ENCODE measurements at places on chromosomes 1 and 21.
A peak's percentile ranks its signal among the peaks of the same experiment; 100 is the strongest.

DNA sequence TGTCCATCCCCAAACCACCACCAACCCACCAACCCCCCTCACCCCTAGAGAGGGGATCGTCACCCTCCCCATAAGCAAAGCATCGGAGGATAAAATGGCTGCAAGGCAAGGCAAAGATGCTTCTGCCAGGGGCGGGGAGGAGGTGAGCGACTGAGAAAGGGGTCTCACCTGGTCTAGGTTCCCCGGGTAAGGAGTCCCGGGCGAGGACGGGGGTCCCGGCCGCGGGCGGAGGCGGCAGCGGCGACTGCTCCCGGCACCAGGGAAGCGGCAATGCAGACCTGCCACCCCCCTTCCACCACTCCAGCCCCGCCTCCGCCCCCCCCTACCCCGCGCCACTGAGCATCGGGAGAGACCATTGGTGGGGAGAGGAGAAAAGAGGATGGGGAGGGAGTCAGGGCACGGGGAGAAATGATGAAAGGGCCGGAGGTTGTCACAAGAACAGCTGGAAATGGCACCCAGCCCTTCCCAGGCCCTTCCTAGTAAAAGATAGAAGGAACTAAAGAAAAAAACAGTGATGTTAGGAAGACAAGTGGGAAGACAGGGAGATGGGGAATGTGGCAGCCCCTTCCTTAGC, at the start of gene SV2A:
TSS of gene SV2A (minus strand) at position 274 of the 574 bp plus-strand sequence. CDS start 4,004 bp downstream, outside the sequence.
- no peak for DNase-seq

DNA sequence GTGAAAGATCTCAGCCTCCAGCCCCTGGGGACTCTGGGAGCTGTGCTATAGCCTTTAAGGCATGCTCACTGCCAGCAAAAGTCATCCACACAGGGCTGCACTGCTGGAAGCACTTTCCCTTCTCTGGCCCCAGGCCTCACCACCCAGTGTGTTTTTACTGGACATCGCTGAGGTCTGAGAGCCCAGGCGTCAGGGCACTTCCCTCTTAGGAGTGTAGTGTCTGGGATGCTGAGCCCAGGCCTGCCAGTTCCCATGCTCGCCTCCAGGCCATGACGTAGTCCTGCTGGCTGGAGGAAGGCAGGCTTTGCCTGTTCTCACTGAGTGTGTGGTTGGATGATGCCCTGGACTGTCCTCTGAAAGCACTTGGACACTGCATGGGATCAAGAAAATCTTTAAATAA, 101.2 kb downstream of the GDAP2 start:
- DNase-seq = no peak

DNA sequence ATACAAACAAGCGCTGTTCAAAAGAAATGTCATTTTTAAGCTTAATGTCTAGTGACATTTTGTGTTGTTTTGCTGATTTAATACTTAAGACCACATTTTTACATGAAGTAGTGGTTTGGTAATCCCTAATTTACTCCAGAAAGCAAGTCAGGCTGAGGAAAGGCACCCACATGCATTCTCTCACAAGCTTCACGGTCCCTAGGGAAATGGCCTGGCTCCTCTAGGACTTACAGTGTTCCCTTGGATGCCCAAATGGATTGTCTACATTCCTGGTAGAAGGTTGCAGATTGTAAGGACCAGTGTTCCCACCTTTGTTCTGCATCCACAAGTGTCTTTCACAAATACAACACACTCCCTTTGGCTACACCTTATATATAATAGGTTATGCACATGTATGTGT, 9.5 kb downstream of the GPSM2 start:
- DNase-seq = no peak

- DNase-seq = no peak
These were observed 7.3 kb downstream of the IPO13 start for GRCh38 chr1:43954036-43954435.

- no peak for DNase-seq
These were observed 3.7 kb downstream of the GJB4 start for GRCh38 chr1:34763142-34763781.

GRCh38 chr1:151822404-151822803, 9.2 kb downstream of the RORC start:
- no peak for DNase-seq

- DNase-seq = no peak
These were observed 20.8 kb upstream of the PIK3R3 start for GRCh38 chr1:46153228-46153627.

GRCh38 chr1:9328715-9329114, 36.0 kb downstream of the SPSB1 start:
- DNase-seq = no peak

- no peak for DNase-seq
These were observed 510.5 kb downstream of the PLPP3 start for GRCh38 chr1:56068908-56069307.

DNA sequence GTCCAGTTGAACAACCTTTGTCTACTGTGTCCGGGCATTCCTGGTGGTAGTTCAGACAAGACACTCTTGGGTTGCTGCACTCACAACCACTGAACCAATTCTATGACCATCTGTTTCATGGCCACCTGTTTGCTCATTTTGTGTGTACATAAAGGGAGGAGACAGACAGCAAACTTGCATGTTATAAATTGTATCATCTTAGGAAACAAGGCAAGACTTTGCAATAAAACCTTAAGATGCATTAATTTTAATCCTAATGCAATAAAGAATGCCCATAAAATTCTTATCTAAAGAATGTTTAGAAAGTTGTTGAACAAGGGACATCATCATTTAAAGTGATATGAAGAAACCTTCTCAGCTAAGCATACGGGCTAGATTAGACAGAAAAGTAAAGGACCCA, 34.8 kb downstream of the ADAM30 start:
- DNase-seq = no peak

GRCh38 chr1:83632906-83633305, 366.0 kb downstream of the TTLL7 start:
- no peak for DNase-seq

DNA sequence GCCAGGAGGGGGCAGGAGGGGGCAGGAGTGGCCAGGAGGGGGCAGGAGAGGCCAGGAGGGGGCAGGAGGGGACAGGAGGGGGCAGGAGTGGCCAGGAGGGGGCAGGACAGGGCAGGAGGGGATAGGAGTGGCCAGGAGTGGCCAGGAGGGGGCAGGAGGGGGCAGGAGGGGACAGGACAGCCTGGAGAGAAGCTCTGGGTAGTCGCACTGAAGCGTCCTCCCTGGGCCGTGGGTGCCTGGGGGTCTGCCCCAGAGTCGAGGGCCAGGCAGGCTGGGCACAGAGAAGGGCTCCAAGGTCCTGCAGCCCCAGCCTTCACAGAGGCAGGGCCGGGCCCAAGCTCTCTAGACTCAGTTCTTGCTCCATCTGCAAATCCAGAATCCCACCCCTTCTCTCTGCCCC, 22.9 kb downstream of the MEGF6 start:
- DNase-seq = no peak

GRCh38 chr1:208336137-208336518, 91.9 kb upstream of the PLXNA2 start:
- DNase-seq = no peak

DNA sequence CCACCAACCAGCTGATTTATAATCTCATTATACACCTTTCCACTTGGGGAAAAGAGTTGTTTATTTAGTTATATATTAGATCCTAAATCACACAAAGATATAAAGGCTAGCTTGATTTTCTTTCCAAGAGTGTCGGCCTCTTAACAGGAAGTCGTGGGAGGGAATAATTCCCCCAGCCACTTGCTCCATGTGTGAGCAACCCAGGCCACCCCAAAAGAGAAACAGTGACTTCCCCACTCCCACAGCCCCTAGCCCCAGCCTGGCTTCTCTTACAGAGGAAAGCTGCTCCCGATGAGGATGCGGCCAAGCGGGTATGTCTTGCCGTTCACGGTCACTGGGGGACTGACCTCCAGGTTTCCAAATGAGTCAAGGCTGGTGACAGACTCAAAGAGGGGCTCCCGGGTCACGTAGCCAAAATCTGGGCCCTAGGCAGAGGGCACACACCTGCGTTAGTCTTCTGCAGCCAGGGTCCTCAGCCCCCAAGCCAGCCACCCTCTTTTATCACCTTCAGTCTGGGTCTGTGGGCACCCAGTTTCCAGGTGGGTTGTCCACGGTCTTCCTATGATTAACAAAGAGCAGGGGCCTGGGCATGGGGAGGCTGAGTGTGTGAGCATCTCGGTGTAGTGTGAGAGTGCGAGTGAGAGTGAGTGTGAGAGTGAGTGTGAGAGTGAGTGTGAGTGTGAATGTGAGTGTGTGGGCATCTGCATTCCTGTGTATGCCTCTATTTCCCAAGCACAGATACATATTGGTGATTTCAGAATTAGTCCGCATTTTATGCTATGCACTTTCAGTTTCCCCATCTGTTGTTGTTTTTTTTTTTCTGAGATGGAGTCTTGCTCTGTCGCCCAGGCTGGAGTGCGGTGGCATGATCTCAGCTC, 25.4 kb upstream of the SDHB start:
- DNase-seq = no peak

GRCh38 chr1:185105121-185105520, 51.6 kb downstream of the TRMT1L start:
- DNase-seq = no peak

DNA sequence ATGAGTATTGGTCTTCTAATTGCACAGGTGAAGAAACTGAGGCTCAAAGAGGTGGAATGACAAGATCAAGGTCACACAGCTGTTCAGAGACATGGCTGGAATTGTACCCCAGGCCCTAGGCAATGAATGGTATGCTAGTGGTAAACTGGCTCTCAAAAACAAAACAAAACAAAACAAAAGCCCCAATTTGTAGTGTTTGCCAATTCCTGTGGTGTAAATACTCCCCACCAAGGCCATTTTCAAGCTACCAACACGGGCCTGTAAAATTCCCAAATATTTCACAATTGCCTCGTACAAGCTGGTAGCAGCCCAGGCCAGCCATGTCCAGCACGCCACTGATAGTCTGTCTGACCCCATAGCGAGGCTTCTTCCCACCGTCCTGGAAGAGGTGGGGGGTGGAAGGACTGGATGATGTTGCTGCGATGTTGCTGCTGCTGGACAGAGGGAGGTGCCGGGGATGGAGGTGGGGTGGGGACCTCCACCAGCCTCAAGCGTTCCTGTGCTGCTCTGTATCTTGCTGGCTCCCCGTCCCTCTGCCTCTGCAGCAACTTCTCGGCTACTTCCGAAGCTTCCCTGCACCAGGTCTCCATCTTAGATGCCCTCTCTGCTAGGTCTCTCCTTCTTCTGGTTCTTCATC, 62.2 kb upstream of the RUNX3 start:
- no peak for DNase-seq

- no peak for DNase-seq
These were observed 125.3 kb upstream of the RUNX3 start for GRCh38 chr1:25055324-25055780.

- DNase-seq = no peak
These were observed 47.2 kb downstream of the VPS26C start for GRCh38 chr21:37219761-37220432.

DNA sequence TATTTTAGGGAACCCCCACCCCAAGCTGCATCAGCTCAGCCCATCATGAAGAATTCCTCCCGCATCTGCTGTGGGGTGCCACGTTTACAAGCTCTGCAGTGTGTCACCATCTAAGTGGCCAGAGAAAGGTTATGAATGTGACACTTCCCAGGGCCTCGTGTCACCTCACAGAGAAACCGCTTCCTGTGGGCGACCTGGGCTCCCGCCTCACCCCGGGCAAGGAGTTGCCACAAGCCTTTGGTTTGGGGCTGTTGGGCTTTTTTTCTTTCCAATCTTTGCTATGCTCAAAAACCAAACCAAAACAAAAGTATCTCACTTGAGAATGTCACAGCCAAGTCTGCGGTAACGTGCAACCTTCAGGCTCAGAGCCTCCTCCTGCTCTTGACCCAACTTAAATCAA, 82.1 kb upstream of the ARHGEF16 start:
- no peak for DNase-seq

GRCh38 chr1:148373192-148373925, 109.7 kb downstream of the PPIAL4G start:
- no peak for DNase-seq

GRCh38 chr1:227489572-227489971, 73.8 kb upstream of the ZNF678 start:
- DNase-seq = no peak

- DNase-seq = no peak
These were observed 19.3 kb downstream of the RNF11 start for GRCh38 chr1:51255331-51255730.

- no peak for DNase-seq
These were observed 39.8 kb downstream of the CNN3 start for GRCh38 chr1:94887106-94887505.

DNA sequence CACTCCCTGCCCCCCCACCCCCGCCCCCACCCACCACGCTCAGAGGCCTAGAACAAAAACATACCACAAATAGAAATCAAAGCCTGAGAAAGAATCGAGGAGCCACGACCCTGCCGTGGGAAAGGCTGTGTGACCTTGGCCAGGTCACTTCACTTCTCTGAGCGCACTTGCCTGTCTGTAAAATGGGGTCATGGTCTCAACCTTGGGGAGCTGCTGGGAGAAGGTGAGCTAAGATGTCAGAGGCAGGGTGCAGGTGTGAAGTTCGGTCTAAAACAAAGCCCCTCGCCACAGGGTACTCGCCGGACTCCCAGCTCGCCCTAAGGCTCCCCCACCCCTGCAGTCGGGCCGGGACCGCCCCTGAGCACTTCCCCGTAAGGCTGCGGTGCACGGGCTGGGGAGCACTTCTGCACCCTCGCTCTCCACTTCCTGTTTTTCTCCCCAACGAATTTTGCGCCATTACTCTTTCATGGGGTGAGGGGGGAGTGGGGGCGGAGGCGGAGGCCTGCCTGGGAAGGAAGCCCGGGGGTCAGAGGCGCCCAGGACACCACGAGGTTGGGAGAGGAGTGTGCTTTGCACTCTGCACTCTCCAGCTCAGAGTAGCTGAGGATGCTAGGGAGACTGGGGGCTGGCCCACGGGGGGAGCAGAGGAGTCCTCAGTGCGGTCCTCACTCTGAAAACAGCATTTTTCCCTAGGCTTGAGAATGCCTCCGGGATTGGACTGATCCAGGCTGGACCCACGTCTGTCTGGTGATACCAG, 21.9 kb upstream of the PIK3CD start:
- peak; percentile 89 for DNase-seq

GRCh38 chr1:55089683-55090082, 50.3 kb downstream of the PCSK9 start:
- no peak for DNase-seq

DNA sequence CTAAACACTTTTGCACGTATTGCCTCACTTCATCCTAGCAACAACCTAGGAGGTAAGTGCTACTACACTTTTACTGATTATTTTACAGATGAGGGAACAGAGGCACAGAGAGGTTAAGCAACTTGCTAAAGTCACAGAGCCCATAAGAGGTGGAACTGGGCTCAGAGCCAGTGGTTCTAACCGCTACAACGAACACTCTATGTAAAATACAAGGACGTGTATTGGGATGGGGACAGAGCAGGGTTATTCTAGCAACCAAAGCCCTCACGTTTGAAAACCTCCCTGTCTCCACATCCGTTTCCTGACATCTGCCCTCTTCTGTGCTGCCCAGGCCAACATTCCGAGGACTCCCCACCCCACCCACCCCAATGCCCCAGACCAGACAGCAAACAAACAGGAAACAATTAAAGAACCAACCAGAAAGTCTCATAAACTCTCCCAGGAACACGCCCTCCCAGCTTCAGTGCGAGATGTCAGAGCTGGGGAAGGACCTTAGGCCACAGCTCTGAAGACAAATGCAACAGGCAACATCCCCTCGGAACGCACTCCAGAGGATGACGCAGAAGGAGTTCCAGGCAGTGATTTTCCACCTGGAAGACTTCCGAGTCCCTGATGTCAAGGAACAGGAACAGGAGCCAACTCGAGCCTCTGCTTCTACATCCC, 41.1 kb downstream of the GLIS1 start:
- no peak for DNase-seq

- DNase-seq = no peak
These were observed 98.2 kb downstream of the PGBD5 start for GRCh38 chr1:230327892-230328284.

Data from stimulated activated effector memory CD8-positive, alpha-beta T cell treated with anti-CD3 and anti-CD28 coated beads, Interleukin-12 subunit alpha, Interleukin-12 subunit beta, amount 100 ng/mL, for 72 hours (primary cell).